ENCODE measurements at places on chromosomes 4 and X.

- no peak for DNase-seq
Measured at GRCh38 chrX:38103857-38104812, 97.8 kb downstream of the SYTL5 start.

DNA sequence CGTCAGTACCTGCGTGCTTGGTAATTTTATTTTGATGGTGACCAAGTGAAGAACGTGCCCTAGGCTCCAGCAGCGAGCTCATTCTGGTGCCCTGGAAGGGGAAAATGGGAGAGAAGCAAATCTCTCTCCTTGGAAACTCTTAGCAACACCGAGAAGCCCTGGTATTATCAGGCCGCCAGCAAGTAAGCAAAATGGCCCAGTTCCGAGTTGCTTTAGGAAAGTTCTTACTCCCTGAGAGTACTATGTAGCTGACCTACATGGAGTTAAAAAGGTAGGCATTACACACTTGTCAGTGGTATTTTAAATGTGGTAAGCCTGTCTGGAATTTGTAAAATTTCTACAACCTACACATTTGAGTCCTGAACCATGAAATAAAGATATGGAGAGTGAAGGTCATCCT is 146.4 kb downstream of the CPEB2 start:
- no peak for DNase-seq

- DNase-seq: no peak
Measured at GRCh38 chr4:110484767-110485166, 8.8 kb downstream of the ENPEP start.

DNA sequence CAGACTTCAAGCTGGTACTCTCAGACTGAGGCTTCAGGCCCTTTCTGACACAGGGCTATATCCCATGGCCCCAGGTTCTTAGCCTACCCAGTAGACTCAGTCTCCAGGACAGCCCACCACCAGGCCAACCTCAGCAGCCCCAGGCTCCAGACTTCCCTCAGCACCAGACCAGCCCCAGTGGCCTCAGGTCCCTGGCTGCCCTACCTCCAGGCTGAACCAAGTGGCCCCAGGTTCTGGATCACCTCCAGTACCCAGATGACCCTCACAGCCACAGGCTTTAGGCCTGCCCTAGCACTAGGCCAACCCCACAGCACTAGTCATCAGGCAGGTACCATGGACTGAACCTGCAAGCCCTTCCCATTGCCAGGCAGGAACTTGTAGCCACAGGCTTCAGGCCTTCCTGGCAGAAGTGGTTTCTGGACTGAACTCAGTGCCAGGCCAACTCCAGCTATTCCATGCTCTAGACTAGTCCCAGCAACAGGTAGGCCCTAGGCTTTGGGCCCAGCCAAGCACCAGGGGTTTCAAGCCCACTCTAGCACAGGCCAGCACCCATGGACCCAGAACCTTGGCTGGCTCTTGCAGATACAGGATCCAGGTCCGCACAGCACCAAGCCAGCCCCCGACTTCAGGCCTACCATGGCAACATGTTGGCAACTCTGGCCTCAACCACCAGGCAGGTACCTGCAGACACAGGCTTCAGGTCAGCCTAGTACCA is 45.7 kb upstream of the MAGED4 start:
- DNase-seq: no peak

DNA sequence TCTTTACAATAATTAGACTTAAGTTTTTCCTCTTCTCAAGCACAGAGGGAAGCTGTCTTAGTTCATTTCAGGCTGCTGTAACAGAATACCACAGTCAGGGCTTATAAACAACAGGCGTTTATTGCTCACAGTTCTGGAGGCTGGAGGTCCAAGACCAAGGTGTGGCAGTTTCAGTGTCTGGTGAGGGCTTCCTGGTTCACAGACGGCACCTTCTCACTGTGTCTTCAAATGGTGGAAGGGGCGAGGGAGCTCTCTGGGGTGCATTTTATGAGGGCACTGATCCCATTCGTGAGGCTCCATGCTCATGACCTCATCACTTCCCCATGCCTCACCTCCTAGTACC is 115.7 kb upstream of the MXRA5 start:
- no peak for DNase-seq

DNA sequence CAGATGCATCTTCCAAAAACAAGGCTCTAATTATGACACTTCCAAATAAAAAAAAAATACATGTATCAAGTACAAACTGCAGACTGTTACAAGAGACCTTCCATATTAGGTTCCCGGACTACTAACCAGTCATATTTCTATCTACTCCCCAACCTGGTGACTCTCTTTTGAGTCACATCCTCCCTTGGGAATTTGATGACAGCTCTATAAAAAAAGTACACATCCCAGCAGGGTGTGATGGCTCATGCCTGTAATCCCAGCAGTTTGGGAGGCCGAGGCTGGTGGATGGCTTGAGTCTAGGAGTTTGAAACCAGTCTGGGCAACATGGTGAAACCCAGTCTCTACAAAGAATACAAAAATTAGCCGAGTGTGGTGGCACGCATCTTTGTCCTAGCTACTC is 14.9 kb downstream of the RPGR start:
- no peak for DNase-seq

DNA sequence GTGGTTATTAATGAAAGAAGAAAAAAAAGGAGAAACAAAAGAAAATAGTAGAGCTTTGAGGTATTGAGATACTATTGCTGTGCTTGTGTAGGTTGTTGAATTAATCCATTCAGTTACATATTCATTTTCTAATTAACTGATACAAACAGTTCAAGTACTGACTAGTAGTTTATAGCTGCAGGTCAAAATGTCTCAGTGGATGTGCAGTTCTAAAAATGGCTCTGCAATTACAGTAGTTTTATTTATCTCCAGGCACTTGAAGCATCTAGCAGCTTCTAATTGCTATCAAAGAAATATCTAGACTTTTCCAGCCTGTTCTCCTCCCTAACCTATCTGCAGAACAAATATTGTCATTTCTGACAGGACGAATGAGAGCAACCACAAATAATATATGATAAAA is 1887.7 kb upstream of the PCDH7 start:
- DNase-seq: no peak

DNA sequence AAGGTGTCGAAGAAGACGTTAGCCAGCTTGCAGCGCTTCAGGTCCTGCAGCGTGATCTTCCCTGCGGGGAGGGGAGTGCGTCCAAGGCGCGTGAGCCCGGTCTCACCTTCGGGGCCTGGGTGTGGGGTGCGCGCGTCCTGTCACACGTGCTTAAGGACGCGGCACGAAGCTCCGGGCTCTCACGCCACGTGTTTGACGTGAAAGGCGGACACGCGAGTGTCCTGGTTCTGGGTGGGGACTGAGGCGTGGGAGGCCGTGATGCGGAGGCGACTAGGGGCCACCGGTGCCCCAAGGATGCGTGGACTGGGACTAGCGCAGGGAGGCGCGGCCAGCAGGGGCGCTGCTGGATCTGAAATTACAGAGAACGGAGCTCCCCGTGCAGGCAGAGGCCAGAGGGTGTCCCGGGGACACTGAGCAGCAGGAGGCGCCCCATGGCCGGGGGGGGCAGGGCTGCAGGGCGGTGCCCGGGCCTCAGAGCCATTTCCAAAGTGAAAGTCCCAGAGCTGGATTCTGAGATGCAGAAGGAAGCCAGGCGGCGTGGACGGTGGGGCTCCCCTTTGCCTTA is 20.3 kb upstream of the GTPBP6 start:
- DNase-seq: no peak

- DNase-seq: no peak
Measured at GRCh38 chr4:165583341-165583740, 204.5 kb downstream of the CPE start.

- DNase-seq: no peak
Measured at GRCh38 chr4:182918791-182919302, 1.7 kb upstream of the DCTD start.

GRCh38 chr4:113404167-113404571 is 354.7 kb downstream of the ANK2 start:
- DNase-seq: no peak

- no peak for DNase-seq
Measured at GRCh38 chr4:78058591-78059523, 1.7 kb downstream of the FRAS1 start.

GRCh38 chr4:87406462-87406861 is 15.5 kb upstream of the HSD17B11 start:
- DNase-seq: no peak

DNA sequence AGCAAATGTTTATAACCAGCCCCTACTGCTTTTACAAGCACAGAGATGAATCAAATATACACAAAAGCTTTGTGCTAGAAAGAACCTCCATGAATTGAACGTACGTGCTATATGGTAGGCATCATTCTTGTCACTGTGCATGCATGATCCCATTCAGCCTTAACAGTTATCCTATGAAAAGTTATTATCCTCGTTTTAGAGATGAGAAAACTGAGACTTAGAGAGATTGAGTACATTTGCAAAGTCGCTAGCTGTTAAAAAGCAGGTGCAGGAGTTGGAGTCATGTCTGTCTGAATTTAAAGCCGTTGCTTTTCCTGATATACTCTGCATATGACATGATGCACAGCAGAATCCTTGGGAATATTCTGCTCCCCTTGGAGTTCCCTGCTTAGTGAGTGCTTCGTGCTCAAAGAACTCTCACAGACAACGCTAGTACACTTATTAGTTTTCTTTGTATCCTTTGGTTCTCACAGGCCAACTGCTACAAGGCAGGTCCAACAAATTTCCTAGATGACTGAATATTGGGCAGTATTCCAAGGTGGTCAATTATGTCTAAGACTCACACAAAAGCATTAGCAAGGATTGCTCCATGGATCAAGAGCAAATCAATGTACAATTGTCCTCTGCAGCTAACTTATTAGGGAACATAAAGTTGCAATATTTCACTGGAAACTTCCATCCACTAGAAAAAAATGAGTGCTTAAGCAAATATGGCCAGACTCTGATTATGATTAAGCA is 42.8 kb upstream of the TRIM2 start:
- no peak for DNase-seq

DNA sequence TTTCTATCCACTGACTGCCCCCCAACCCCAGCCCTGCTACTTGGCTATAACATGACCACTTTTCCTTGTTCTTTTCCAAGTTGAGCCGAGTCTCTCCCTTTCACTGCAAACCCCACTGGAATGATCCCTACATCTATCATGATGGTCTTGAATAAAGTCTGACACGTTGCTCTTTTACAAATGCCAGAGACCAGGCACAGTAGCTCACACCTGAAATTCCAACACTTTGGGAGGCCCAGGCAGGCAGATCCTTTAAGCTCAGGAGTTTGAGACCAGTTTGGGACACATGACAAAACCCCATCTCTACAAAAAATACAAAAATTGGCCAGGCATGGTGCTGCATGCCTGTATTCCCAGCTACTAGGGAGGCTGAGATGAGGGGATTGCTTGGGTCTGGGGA is 100.9 kb downstream of the WDFY3 start:
- DNase-seq: no peak

GRCh38 chr4:70778888-70779422 is 57.2 kb downstream of the RUFY3 start:
- DNase-seq: no peak

GRCh38 chr4:61739887-61740286 is 539.8 kb downstream of the ADGRL3 start:
- no peak for DNase-seq

- no peak for DNase-seq
Measured at GRCh38 chr4:146342600-146343192, 128.4 kb downstream of the REELD1 start.

- no peak for DNase-seq
Measured at GRCh38 chr4:148060264-148061140, 328.6 kb downstream of the ARHGAP10 start.

- DNase-seq: no peak
Measured at GRCh38 chr4:66123831-66124413, 453.6 kb upstream of the EPHA5 start.

DNA sequence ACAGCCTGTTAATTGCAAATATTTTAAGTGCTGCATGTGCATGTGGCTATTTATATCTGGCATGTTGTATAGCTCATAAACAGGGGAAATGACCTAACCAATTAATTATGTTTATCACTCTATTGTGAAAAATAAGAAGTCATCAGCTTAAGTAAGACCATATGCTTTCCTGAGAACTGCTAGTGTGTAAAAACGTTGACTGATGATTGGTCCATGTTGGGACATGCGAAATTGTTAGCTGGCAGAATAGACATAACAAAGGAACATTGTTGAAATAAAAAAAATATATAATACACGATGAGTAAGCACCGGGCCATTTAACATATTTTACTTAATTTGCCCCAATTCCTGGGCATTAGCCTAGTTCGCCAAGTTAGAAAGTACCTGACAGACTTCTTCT is 207.5 kb downstream of the ANK2 start:
- DNase-seq: no peak

DNA sequence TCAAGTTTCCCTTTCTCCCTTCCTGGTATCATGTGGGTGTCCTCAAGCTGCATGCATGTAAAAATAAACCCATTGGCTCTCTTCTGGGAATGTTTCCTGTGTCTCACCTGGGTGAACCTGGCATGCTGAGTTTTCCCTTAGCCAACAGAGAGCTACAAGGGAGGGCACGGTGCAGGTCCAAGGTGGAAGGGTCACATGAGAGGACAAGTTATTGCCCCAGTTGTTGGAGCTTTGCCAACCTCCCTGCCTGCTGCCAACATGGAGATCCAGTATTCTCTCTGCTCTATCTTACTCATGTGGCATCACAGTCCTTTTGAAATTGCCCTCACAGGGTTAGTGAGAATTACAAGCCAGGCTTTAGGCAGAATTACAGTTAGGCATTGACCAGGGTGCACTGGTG is 196.1 kb upstream of the GYPA start:
- DNase-seq: no peak

- DNase-seq: no peak
Measured at GRCh38 chr4:41747230-41748055, 1.1 kb downstream of the PHOX2B start.

GRCh38 chr4:40811956-40812355 is 62.2 kb downstream of the NSUN7 start:
- no peak for DNase-seq

DNA sequence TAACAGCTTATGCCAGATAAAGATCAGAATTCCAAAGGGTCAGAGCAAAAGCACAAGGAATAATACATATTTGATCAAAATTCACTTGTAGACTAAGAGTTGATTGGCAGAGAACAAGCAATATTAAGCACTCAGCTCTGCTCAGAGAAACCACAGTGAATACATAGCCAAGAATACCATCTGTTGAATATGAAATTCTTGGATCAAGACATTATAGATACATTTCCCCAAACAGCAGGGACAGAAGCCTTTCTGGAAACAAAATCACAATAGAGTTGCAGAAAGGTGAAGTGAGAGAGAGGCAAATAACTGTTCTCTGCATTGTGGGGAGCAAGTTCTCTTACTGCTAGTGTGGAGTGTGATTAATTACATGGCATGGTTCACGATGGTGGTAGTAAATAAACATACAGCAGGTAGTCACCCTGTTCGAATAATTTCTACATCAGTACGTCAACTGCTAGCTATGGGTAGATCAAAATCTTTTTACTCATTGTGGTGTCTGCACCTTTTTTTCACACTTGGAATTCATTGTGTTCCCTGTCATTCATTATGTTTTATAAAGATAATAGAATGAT is 366.7 kb downstream of the PCDH7 start:
- DNase-seq: no peak
